ENCODE measurements at places on chromosomes 1 and 21.
A peak's percentile ranks its signal among the peaks of the same experiment; 100 is the strongest.

DNA sequence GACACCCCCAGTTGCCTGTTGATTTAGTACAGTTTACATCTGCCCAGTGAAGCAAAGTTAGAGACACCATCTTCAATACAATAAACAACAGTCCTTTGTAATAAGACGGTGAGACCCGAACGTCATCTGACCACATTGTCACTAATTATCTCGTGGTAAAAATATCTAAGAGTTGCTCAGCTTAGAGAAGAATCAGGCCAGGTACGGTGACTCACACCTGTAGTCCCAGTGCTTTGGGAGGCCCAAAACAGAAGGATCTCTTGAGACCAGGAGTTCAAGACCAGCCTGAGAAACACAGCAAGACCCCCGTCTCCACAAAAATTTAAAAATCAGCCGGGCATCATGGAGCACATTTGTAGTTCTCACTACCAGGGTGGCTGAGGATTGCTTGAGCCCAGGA, 53.5 kb downstream of the CD34 start:
- no peak for DNase-seq

DNA sequence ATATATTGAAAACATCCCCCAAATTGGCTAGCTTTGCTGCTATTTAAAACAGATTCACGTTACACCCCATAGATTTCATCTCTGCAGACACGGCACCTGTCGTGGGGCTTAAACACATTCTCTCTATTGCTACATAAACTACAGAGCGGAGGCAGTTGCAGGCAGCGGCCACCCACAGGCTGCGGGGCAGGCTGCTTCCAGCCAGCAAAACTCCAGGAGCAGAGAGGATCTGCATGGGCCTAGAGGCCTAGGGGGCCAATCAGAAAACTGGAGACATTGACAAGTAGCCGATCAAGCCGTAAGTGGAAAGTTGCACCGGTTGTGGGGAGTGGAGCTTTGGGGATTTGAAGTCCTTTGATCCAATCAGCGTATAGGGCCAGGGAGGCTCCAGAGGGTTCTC, 129.0 kb upstream of the KLHDC7A start:
- no peak for DNase-seq

DNA sequence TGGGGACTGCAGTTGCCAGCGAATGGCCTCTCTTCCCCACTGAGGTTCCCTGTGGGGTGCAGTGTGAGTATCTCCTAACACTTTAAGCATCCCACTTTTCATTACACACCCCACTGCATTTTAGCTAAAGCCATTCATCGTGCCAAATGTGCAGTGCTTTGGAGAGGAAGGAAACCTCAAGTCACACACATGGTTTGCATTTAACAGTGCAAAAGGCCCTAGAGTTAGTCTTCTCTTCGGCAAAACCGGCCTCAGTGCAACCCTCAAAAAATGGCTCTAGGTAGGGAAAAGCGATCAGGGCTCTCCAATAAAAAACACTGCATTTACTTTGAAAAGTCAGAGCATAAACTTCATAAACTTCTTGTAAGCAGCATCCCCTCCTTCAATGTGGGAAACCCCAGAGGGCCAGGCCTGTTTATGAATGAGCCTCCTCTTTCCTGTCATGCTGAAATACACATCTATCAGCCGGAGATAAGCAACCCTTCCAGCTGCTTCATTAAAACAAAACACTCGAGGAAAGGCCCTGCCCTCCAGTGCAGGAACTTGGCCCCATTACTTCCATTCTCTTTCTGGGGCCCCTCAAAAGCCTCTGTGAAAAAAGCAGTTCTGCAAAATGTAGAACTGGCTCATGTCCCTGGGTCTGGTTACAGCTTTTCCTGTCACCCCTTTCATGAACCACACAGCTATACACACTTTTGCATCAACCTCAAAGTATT, 184.0 kb downstream of the CDC7 start:
- DNase-seq, result peak; percentile 20

DNA sequence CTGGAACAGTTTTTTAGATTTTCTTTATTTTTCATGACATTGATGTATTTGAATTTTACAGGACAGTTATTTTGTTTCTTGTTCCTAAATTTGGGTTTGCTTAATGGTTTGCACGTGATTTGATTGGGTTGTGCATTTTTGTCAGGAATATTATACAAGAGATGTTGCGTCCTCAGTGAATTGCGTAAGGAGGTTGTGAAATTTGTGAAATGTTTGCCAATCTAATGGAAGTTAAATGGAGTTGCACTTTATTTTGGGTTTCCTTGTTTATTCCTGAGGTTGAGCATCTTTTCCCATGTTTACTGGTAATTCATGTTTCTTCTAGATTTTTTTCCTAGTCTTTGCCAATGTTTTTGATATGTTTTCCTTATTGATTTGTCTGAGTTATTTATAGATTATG, 19.9 kb downstream of the ZNF648 start:
- no peak for DNase-seq

DNA sequence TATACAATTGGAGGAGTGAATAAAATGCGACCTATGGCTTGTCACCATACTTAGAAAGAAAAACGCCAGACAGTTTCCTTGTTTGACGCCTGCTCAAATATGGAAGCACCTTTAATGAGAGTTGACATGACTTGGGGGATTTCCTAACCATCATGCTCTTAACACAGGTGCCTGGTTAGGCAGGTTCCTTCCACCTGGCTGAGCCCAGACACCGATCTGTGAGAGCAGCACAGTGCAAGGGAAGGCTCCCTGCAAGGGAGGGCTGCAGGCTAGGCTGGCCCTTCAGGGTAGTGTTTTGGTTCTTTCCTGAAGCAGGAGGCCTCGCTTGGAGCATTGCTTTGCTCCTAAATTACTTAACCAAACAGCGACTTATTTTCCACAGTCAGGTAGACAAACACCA, 24.6 kb upstream of the KLHDC8A start:
- DNase-seq, result no peak

- no peak for DNase-seq
Observed at GRCh38 chr1:38310079-38310478, 263.5 kb upstream of the POU3F1 start.

GRCh38 chr1:99496067-99496466, 149.8 kb upstream of the PALMD start:
- no peak for DNase-seq

DNA sequence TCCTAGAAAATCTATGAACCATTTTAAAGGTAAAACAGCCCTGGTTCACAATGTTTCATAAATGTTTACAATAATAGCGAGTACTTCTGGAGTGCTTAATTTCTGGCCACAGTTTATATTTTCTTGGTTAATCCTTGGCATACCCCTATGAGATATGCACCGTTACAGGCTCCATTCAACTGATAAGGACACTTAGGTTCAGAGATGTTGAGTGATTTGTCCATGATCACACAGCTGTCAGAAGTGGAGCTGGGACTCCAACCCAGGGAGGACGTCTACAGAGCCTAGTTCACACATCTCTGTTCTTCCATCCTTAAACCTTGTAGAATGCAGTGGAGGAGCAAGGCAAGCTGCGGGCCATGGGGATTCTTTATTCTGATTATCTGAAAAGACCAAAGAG, 48.4 kb upstream of the RUNX1 start:
- DNase-seq, result no peak

GRCh38 chr1:221761354-221762002, 19.6 kb upstream of the DUSP10 start:
- DNase-seq, result no peak

GRCh38 chr1:208437401-208437800, 193.2 kb upstream of the PLXNA2 start:
- no peak for DNase-seq

DNA sequence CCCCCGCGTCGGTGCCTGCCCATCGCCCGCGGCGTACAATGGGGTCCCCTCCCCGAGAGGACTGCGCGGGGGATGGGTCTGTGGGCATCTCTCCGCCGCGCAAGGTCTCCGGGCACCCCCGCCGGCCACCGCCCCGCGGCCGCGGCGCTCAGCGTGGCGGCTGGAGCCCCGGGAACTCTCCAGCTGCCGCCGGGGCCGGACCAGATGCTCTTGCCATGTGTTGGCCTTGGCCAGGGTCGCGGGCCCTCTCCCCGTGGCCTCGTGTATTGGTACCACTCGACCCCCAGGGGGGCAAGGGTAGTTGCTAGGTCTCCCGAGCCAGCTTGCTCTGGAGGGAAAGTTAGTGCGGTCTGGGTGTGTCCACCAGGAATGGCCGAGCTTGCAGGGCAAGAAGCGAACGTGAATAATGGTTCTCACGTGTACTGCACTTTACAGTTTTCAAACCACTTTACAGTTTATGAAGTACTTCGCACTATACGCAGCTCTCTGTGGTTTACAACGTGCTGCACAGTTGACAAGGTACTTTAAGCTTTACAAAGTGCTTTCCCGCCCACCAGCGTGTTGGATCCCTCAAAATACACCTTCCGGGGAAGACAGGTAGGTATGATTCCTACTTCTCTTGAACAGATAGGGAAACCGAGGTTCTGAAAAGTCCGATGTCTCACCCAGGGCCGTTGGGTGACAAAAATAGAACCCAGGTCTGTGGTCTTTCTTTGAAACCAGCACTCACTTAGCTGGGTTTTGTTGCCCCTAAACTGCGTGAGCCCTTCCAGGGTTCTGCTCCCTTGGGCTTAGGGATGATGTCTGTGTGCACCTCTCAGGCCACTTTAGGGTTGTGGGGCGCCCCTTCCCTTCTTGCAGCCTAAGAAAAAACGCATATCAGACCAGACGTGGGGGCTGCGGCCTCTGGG, 1.2 kb downstream of the EPHB2 start:
- no peak for DNase-seq

DNA sequence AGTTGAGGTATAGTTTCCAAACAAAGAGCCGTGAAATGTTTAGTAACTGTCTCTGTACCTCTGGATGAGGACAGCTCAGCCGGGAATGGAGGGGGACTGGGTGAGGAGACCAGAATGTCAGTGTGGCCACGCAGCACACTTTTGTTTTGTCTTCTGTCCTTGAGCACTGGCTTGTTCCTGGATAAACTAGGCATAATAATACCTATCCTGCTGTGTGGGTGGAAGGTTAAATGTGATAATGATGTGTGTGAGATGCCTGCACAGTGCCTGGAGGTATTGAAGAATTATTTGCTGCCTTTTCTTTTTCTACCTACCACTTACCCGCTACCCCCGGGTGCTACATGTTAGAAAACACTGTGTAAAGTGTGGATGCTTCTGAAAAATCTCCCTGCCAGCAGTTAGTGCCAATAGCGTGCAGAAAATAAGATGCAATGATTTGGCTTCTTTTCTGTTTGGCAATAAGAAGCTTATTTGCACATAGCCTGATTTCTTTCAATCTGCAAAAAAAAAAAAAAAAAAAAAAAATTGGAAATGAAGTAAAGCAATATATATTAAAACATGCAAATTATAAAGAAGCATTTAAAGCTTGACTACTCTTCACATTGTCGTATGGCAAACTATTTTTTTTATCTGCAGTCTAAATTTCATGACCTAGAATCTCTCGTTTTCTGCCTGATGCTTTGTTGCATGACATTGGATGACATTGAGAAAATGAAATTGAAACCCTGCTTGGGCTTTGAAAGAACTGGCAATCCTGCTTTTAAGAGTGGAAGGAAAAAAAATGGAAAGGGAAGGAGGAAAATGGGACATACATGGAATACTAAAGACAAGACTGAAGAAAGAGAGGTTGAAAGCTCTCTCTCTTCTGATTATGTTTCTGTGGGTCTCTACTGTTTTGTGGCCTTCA, 89.5 kb downstream of the DISC1 start:
- DNase-seq, result no peak

- DNase-seq, result no peak
Observed at GRCh38 chr1:17200756-17201155, 4.2 kb upstream of the PADI1 start.

GRCh38 chr1:35706846-35707600, 11.7 kb downstream of the C1orf216 start:
- peak; percentile 16 for DNase-seq

- DNase-seq, result no peak
Observed at GRCh38 chr1:33332357-33332789, 11.5 kb upstream of the A3GALT2 start.

GRCh38 chr1:15066191-15066590, 87.4 kb upstream of the TMEM51 start:
- DNase-seq, result no peak

GRCh38 chr1:235307158-235308124, 20.5 kb downstream of the ARID4B start:
- DNase-seq, result no peak

- no peak for DNase-seq
Observed at GRCh38 chr21:42222386-42222785, 3.4 kb downstream of the ABCG1 start.

GRCh38 chr1:92728697-92729096, 56.2 kb downstream of the EVI5 start:
- DNase-seq, result no peak

GRCh38 chr1:46466477-46467182, 23.0 kb upstream of the DMBX1 start:
- no peak for DNase-seq

- DNase-seq, result no peak
Observed at GRCh38 chr1:112513112-112513870, 4.5 kb downstream of the WNT2B start.

GRCh38 chr1:82706741-82707140, 906.0 kb downstream of the ADGRL2 start:
- no peak for DNase-seq

DNA sequence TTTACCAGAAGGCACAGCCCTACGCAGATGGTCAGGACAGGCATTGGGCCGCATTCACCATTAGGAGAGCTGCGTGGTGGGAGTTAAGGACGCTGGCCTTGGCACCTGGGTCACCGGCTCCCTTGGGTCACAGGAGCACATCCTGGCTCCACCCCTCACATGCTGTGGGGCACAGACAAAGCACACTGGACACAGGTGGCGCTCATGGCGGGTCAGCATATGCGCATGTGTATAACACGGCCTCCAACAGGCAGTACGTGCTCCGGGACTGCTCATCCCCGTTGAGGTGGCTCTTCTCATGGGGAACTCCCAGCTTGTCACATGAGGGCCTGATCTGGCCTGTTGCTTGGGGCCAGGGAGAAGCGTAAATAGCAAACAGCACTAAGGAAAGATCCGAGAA, 25.0 kb downstream of the PGBD5 start:
- no peak for DNase-seq

DNA sequence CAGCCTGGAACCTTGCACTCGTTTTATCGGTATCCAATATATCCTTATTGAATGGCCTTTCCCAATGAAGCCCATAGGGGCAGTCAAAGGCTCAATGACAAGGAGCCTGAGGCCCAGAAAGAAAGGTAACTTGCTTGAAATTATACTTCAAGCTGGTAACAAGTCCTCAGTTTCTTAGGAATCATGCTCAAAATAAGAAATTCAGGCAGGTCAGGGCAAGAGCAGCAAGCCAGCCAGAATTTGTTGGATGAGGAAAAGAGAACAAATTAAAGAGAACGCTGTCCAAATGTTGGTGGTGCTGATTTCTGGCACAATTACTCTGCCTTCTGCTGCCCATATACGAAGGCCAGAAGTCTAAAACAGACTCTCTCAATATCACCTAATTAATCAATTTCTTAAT, 77.6 kb downstream of the DDX20 start:
- no peak for DNase-seq

- DNase-seq, result no peak
Observed at GRCh38 chr1:24388331-24388885, 25.2 kb downstream of the STPG1 start.

DNA sequence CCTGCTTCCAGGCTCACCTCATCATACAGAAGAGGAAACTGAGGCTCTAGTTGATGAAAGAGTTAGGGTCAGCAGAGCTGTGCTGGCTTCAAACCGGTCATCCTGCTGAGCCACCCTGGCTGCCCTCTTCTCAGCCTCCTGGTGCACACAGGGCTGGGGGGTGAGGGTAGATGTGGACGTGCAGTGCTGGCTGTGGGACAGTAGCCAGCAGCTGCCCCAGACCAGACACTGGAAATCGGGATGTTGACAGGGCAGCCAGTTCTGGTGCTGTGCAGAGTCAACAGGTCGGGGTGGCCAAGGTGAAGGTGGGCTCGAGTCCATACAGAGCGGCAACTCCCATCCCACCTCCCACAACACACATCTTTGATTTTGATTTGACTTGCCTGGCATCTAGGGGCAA, 1.5 kb upstream of the CLCNKA start:
- DNase-seq, result no peak

Data from T-helper 2 cell treated with Interferon-gamma antibody and Interleukin-4, amounts not matched to agents 5 μg/mL and 100 μg/mL, for 36 hours (primary cell).